Smooth muscle cell of trachea (primary cell): ENCODE measurements at places on chromosomes 13 and 19. TPM values are rescaled to one million over a fixed set of nuclear protein-coding genes. Genes with fewer than 3 reads are reported as not detected.

Gene CYP4F2
- not detected in 2 replicates for total RNA-seq

Gene RFXANK
- total RNA-seq, result 61.2 and 71.3 TPM in 2 replicates

Gene LYL1
- total RNA-seq, result 0.73 and 0.99 TPM in 2 replicates

Gene VRK3
- total RNA-seq, result 32.9 and 34.4 TPM in 2 replicates

Gene LRRC25
- total RNA-seq, result 0.15 and 0.50 TPM in 2 replicates

Gene SLC46A3
- total RNA-seq, result 2.3 and 5.1 TPM in 2 replicates

Gene S1PR4
- total RNA-seq, result under 0.01 TPM in 1 of 2 replicates, not detected in the other

Gene SIGLECL1
- total RNA-seq, result not detected in 2 replicates
